ENCODE measurements at places on chromosomes 1 and 21.

- peak; percentile 70 for DNase-seq
Observed at GRCh38 chr1:27365372-27366112, 1.2 kb downstream of the MAP3K6 start.

DNA sequence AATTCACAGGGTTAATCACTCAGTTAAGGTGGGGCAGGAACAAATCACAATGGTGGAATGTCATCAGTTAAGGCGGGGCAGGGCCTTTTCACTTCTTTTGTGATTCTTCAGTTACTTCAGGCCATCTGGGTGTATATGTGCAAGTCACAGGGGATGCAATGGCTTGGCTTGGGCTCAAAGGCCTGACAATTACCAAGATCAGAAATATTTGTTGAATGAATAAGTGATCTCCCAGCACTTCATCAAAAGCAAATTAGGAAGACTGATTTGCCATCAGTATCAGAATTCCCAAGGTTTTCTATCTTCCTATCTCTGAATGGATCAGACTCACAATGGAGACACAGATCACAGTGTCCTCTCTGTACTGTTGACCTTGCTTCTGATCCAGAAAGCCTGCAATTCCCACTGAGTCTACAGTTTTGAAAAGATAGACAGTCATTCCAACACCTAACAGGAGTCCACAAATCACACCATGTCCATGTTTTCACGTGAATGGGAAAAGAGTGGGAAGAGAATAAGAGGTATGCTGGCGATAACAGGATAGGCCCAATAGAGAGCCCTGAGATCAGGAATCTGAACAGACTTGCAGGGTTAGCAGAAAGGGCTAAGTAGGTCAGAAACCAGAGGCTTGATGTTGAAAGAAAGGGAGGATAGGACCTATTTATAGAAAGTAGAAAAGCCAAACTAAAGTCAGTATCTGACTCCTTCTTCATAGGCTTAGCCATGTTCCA is 75.3 kb downstream of the KCNK1 start:
- DNase-seq: no peak

DNA sequence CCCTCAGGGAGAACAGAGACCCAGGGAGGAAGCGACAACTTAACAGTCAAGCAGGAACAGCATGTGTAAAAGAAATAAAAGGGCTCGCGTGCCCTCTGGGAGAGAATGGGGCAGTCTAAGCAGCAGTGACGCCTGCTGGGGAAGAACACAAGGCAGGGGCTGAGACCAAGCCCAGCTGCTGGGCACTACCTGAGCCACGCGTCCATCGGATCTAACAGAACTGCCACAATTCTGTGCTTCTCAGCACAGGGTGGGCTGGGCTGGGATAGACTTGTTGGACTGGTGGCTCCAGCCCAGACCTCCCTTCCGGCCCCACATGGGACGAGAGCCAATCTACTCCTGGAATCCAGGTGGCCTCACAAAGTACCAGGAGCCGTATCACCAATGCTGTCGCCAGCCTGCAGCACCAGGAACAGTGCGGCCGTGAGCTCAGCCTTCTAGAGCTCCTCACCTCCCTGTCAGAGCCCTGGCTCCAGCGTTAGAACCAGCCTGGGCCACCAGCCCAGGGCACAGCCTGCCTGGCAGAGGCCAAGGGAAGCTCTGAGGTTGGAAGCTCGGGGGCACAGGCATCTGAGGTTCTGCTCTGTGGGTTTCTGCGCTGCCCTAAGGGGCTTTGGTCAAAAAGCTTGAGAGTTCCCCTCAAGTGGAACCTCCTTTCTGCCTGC is 7.4 kb downstream of the LRRC47 start:
- no peak for DNase-seq

- DNase-seq: no peak
Observed at GRCh38 chr1:115400891-115401290, 62.8 kb upstream of the NGF start.

DNA sequence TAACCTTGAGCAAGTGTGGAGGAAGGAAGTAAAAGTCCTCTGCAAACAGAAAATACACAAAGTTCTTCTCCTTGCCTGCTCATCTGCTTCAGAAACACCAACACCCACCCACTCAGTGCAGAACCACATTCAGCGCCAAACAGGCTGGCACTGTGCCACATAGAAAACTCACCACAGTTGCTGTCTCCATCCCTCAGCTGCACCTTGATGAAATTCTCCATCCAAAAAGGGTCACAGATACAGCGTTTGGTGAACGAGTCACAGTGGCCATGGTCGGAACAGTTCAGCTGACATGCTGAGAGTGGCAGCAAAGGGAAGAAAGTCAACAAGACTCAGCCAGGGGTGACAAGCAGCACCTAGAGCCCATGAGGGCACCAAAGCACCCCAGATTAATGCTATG is 114.5 kb downstream of the KIAA0319L start:
- no peak for DNase-seq

- no peak for DNase-seq
Observed at GRCh38 chr1:10415211-10415930, 14.9 kb upstream of the CENPS start.

Data from effector memory CD4-positive, alpha-beta T cell (primary cell).